ENCODE measurements at places on chromosomes 1 and 21.

GRCh38 chr1:156419854-156420204, 50.8 kb downstream of the RHBG start:
- DNase-seq = no peak

- no peak for DNase-seq
Observed at GRCh38 chr1:44631333-44631646, 43.0 kb downstream of the TMEM53 start.

DNA sequence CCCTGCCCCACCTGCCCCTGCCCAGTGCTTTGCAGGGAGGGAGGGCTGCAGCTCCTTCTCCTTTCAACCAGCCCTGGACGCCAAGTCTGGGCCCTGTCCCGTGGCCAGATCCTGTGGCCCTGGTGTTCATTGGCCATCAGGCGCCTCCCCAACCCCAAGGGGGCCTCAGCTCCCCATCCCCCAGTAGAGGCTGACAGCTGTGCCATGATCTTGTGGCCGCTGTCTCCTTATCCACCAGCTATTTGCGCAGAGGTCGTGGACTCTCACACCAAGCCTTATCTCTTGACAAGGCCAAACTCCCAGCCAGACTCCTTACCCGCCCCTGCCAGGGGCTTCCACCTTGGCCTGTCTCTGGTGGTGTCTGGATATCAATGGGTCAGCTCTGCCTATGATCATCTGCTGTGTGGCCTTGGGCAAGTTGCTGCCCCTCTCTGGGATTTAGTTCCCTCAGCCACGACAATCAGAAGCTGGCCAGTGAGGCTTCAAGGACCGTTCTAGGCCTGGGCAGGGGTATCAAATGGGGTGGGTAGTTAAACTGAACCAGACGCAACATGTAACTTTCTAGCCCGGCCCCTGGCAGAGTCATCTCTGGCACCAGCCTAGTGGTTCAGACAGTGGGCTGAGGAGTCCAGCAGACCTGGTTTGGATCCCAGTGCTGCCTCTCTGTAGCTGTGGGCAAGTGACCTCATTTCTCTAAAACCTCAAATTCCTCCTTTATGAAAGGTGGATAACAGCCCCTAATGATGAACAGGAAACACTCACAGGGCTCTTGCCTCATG, 3.3 kb upstream of the COL8A2 start:
- DNase-seq = no peak

DNA sequence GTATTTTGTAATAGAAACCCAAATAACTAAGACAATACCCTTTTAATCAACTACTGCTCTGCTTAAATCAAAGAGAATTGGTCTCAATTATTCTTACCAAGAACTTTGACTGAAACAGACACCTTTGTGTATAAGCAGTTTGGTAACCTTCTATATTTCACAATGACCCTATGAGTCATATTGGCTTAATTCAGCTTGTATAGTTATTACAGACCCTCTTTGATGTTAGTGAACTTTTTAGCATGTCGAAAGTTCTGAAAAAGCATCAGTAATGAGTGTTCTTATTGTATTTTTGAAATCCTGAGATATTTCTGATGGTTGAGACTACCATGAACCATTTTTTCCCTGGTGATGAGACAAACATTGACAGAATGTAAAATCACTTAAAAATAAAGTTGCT, 43.3 kb upstream of the RABGAP1L start:
- no peak for DNase-seq

DNA sequence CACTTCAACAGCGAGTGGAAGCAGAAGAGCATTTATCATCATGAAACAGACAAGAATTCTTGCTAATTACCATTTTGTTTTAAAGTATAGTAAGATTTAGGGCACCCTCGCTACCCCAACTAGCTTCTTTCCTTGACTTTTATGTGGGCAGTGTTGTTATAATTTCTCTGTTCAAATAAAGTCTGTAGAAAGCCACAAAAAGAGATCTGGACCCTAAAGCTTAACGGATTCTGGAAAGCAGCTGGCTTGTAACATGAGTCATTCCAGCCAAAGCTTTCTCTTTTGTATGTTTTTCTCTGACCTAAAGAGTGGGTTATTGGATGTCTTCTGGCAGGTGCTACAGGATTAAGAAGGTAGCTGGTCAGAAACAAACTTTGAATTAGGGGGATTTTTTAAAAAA, 37.4 kb downstream of the RUNX1 start:
- DNase-seq = no peak

DNA sequence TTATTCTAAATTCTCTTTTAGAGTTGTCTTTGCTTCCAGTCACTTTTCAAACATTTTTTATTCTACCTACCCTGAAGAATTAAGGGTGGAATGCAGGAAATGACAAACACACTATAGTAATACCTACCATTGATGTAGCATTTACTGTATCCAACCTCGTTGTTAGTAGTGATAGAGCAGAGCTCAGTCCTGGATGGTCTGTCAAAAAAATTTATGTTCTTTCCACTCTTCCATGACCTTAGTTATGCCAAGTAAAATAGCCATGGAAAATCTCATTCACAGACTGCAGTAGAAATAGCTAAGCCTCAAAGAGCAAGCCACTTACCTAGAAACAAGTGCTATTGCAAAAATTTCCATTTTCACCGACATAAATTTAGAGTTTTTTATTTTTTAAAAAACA, 74.6 kb downstream of the CRB1 start:
- no peak for DNase-seq

GRCh38 chr1:177862916-177863315, 106.9 kb downstream of the SEC16B start:
- no peak for DNase-seq

DNA sequence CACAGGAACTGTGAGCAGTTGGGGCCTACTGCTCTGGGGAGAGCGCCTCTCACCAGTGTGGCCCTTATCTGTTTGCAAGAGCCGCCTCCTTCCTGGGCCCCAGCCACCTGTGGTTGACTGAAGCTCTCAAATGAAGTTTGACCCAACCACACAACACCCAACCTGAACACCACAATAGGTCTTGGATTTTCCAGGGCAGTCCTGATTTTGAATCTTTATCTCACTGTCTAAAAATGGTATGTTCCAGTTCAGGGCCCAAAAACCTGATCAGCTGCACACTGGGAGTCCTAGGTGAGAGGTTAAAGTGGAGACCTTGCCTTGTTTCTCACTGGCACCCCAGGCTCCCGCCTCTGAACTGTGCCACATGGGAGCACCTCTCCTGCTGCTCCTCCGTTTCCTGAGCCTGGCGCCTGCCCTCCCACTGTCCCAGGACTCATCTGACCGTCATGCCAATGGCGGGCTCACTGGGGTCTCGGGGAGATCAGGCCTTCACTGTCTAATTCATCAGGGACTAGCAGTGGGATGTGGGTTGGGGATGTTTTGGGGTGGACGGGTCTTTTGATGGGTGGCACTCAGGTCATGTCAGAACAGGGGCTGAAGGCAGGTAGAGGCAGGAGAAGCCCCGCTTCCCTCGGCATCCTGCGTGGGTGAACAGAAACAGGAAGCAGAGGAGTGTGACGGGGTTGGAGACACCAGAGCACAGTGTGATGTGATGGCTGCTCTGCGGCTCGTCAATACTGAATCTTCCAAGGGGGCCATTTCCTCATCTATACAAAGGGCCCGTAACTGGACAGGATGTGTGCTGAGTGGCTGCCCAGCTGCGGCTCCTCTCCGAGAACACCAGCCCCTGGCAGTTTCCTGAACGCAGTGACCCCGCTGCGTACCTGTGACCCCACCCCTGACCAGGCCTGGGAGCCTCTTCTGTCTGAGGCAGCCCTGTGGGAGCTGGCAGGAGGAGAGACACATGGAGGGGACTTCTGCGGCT, 59.6 kb upstream of the ITPKB start:
- no peak for DNase-seq

- DNase-seq = no peak
Observed at GRCh38 chr1:231666937-231667608, 40.5 kb downstream of the DISC1 start.

DNA sequence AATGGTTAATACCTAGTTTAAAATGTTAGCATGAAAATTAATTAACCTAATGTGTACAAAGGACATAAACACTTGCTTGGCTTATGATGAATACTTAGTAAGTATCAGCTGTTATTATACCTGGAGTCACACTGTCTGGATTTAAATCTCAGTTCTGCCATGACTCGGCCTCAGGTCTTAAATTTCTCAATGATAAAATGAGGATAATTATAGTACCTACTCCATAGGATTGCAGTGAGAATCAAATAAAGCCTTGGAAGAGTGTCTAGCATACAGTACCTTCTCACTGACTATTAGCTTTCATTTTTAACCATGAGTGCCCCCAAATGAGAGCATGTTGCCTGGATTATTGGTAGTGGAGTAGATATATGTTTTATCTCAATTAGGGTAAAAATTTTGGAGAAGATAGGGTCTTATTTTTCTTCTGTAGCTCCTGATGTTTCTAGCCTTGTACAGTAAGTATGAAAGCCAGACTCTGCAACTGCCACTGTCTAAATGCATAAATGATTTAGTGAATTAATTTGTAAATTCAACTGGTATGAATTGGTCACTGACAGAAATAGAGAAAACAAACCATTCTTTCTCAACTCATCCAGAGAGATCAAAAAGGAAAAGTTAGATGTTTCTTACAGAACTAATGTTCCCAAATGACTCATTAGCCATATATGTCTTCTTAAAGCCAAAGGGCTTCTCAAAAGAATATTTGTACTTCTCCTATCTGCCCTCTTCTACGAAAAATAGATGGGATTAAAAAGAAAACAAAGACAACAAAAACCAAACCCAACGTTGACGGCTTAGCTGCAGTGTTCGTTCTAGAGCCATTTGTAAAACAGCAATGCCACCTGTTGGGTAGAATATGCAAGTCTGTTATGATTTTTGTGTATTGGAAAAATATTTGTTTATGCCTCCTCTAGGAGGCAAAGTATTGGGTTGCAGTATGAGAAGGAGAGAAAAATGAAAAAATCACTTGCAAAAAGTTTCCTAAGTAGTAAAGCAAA, 53.8 kb upstream of the MROH9 start:
- DNase-seq = peak; percentile 76

DNA sequence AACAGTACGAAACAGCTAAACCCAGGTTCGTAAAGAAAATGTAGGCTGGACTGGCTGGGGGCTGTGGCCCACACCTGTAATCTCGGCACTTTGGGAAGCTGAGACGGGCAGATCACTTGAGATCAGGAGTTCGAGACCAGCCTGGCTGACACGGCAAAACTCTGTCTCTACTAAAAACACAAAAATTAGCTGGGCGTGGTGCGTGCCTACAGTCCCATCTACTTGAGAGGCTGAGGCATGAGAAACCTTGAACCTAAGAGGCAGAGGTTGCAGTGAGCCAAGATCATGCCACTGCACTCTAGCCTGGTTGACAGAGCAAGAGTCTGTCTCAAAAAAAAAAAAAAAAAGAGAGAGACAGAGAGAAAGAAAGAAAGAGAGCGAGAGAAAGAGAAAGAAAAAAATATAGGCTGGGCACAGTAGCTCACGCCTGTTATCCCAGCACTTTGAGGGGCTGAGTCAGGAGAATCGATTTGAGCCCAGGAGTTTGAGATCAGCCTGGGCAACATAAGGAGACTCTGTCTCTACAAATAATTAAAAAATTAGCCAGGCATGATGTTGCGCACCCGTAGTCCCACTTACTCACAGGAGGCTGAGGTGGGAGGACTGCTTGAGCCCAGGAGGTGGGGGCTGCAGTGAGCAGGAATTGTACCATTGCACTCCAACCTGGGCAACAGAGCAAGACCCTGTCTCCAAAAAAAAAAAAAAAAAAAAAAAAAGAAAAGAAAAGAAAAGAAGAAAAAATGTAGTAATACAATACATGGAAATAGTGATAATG, 35.7 kb downstream of the CAPZB start:
- DNase-seq = no peak

DNA sequence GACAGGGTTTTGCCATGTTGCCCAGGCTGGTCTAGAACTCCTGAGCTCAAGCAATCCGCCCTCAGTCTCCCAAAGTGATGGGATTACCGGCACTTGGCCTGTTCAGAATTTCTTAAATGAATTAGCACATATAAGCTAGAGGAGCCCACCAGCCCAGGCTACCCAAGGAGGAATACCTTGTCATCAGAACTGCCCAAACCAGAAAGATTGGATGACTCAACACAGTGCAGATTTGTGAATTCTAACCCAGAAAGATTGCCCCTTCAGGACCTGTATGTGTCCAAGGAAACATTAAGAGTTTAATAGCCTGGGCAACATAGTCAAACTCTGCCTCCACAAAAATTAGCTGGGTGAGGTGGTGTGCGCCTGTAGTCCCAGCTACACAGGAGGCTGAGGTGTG, 14.0 kb upstream of the LIN9 start:
- DNase-seq = no peak

DNA sequence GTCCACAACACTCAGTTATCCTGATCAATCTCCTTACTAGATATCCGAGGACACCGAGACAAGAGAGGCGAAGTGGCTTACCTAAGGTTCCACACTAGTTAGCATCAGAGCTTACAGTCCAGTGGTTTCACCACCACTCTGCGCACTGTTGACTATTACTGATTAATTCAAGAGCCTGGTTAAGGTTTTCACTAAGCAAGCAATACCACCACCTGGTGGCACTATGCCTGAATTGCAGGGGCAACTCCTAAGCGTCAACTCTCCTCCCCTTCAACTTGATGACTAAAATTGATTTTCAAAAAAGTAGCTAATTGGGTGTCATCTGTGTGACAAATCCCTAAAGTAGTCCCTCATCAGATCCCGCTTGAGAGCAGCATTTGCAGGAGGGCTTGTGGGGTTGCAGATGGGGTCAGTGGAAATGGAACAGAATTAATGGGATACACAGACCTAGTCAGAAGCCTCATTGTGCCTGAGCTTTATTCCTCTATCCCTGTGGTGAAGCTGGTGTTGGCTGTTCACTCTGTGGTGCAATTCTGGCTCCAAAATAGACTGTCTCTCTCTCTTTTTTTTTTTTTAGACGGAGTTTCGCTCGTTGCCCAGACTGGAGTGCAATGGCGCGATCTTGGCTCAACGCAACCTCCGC, 9.1 kb downstream of the TTC22 start:
- DNase-seq = no peak

GRCh38 chr1:74830766-74831165, 97.8 kb downstream of the TYW3 start:
- no peak for DNase-seq

DNA sequence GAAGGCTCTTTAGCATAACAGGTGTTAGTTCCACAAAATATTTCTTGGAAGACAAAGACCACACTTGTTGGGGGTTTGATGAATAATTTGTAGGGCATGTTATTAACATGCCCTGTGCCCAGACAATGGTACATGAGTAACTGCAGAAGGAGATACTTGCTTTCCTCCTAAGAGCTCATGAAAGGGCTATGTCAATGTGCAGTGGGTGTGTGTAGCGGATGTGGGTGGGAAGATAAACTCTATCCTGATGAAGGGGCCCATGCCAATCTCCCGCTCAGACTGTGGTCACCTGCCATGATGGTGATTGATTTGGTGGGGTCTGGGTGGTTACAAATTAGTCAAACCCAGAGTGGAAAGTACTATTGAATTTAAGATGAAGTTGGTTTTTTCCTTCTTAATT, 69.8 kb upstream of the DNAH14 start:
- DNase-seq = no peak

- DNase-seq = no peak
Observed at GRCh38 chr1:67821263-67821662, 12.0 kb downstream of the GNG12 start.
